ENCODE measurements at places on chromosomes 13 and 19.

DNA sequence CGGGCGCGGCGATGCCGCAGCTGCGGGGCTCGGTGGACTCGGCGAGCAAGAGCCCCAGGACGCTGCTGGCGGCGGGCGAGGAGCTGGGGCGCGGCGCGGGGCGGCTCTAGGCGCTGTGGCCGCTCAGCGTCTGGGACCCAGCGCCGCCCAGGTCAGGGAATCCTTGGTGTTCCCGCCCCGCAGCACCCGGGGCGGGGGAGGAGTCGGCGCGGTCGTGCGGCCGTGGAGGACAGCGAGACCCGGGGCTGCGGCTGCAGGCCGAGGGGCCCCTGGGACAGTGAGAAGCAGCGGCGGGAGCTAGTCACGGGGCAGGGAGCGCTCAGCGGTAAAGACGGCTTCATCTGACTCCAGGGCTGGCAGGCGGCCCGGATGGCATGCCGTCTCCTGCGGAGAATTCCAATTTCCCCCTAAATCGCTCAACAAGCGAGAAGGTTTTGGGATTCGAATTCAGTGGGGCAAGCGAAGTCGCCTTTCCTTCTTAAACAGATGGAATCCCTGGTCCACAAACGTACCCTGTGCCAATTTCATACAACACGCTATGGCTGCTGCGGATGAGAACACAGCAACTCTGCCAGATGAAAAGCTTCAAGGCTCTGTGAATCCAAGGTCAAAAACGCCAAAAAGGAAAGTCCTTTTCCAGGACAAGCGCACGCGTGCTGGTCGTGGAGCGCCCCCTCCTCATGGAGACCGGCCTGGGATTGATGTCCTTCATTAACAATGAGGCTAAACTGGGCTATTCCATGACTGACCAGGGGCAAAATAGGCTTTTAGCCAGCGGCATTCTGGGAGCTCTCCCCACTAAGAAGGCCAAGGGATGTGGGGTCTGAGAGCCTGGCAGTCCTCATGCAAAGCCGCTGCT, 4.2 kb upstream of the ZSCAN4 start:
- H3K4me3 ChIP-seq, result peak overlapping the region; percentile 65
- peak overlapping the region; percentile 86 for H3K27ac ChIP-seq
- no peaks in the 10 kb centered on the region for H3K36me3 ChIP-seq
- H3K27me3 ChIP-seq, result no peaks in the 10 kb centered on the region
- H3K4me1 ChIP-seq, result peaks cover 7% of the 10 kb centered on the region

DNA sequence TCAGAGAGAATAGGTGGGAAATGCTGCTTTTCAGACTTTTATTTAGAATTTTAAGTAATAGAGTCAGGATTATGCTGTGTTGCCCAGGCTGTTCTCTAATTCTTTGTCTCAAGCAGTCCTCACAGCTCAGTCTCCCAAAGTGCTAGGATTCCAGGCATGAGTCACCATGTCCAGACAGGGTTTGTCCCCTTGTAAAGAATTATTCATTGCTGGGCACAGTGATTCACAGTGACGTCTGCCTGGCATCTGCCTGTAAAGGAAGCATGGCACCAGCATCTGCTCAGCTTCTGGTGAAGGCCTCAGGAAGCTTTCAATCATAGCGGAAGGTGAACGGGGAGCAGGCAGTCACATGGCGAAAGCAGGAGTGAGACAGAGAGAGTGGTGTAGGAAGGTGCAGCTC, 17.7 kb downstream of the ZNF763 start:
- H3K27me3 ChIP-seq, result no peaks in the 10 kb centered on the region
- no peak overlapping the region for H3K4me3 ChIP-seq
- no peak for DNase-seq
- peaks cover 22% of the 10 kb centered on the region for H3K36me3 ChIP-seq
- H3K27ac ChIP-seq, result no peak overlapping the region
- no peaks in the 10 kb centered on the region for H3K4me1 ChIP-seq

- H3K36me3 ChIP-seq, result no peaks in the 10 kb centered on the region
- no peak overlapping the region for H3K4me3 ChIP-seq
These were observed 120.8 kb upstream of the TNFSF11 start for GRCh38 chr13:42453091-42453645.

- DNase-seq, result peak; percentile 24
- no peak overlapping the region for H3K4me3 ChIP-seq
- no peaks in the 10 kb centered on the region for H3K36me3 ChIP-seq
- H3K27ac ChIP-seq, result peak overlapping the region; percentile 3
These were observed 165.6 kb downstream of the DLEU7 start for GRCh38 chr13:50677687-50678463.

GRCh38 chr13:29105779-29106178, 285.6 kb downstream of the MTUS2 start:
- no peaks in the 10 kb centered on the region for H3K27me3 ChIP-seq
- no peak overlapping the region for H3K4me3 ChIP-seq
- H3K36me3 ChIP-seq, result no peaks in the 10 kb centered on the region
- DNase-seq, result no peak
- no peak overlapping the region for H3K27ac ChIP-seq

GRCh38 chr19:15091918-15092753, 10.1 kb downstream of the OR1I1 start:
- no peaks in the 10 kb centered on the region for H3K27me3 ChIP-seq
- H3K27ac ChIP-seq, result no peak overlapping the region
- peak overlapping the region; percentile 16 for H3K4me3 ChIP-seq
- peaks cover 9% of the 10 kb centered on the region for H3K4me1 ChIP-seq
- no peaks in the 10 kb centered on the region for H3K36me3 ChIP-seq

DNA sequence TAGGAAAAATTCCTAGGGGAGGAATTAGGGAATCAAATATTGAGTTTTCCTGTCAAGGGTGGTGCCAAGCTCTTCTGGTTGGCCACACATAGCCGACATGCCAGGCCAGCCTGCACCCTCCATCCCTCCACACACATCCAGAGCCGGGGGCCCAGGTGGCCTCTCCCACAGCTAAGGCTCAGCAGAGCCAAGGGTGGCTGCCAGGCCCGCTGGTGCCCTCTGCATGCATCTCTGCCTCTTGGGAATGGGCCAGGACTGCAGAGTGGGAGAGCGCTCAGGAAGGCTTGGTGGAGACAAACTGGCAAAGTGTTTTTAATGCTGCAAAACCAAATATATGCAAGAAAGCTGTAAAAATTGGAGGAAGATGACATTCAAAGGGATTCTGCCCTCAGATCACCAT, 42.7 kb upstream of the GAS6 start:
- no peak overlapping the region for H3K4me3 ChIP-seq
- no peaks in the 10 kb centered on the region for H3K36me3 ChIP-seq
- H3K27ac ChIP-seq, result peak overlapping the region; percentile 89
- DNase-seq, result peak; percentile 91
- H3K4me1 ChIP-seq, result peaks cover 49% of the 10 kb centered on the region

GRCh38 chr13:40255551-40255950, 410.9 kb downstream of the FOXO1 start:
- H3K36me3 ChIP-seq, result no peaks in the 10 kb centered on the region
- no peaks in the 10 kb centered on the region for H3K27me3 ChIP-seq
- DNase-seq, result no peak
- no peak overlapping the region for H3K4me3 ChIP-seq

GRCh38 chr13:59442944-59443486, 720.7 kb downstream of the DIAPH3 start:
- DNase-seq, result no peak
- H3K36me3 ChIP-seq, result no peaks in the 10 kb centered on the region
- H3K4me3 ChIP-seq, result no peak overlapping the region
- no peaks in the 10 kb centered on the region for H3K27me3 ChIP-seq
- no peaks in the 10 kb centered on the region for H3K4me1 ChIP-seq

DNA sequence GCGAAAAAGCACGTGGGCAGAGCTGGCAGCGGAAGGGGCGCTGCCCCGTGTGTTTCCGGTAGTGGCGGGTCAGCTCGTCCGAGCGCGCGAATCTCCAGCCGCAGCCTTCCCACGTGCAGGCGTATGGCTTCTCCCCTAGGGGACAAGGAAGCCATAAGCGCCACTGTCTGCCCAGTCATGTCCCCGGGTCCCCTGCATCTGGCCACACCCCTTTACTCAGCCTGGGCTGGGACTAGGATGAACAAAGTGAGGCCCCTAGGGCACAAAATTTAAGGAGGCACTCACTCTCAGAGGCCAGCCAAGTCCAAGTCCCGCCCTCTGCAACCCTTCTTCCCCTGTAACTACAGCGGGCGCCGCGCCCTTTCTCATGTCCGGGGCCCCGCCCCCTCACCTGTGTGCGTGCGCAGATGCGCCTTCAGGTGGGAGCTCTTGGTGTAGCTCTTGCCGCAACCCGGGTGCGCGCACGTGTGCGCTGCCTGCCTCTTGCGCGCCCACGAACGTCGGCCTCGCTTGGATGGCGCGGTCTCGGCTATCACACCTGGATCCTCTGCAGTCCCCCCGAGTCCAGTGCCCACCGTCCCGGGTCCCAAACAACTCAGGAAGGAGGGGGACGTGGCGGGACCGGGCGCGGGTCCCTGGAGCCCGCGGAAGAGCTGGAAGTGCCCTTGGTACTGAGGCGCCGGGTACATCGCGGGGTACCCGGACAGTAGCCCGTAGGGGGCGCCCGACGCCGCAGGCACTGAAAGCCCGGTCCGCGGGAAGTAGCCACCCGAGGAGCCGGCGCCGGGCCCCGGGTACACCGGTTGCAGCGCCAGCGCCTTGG, 1.9 kb downstream of the KLF1 start:
- H3K27ac ChIP-seq, result no peak overlapping the region
- peaks cover 23% of the 10 kb centered on the region for H3K27me3 ChIP-seq
- no peak for DNase-seq
- peak overlapping the region; percentile 52 for H3K4me3 ChIP-seq
- peaks cover 19% of the 10 kb centered on the region for H3K4me1 ChIP-seq

DNA sequence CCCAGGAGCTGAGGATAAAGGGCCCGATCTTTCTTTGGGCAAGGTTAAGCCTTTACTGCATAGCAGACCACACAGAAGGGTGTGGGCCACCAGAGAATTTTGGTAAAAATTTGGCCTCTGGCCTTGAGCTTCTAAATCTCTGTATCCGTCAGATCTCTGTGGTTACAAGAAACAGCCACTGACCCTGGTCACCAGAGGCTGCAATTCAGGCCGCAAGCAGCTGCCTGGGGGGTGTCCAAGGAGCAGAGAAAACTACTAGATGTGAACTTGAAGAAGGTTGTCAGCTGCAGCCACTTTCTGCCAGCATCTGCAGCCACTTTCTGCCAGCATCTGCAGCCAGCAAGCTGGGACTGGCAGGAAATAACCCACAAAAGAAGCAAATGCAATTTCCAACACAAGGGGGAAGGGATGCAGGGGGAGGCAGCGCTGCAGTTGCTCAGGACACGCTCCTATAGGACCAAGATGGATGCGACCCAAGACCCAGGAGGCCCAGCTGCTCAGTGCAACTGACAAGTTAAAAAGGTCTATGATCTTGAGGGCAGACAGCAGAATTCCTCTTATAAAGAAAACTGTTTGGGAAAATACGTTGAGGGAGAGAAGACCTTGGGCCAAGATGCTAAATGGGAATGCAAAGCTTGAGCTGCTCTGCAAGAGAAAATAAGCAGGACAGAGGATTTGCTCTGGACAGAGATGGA, 8.4 kb upstream of the CEACAM19 start:
- no peak overlapping the region for H3K27ac ChIP-seq
- no peak overlapping the region for H3K4me3 ChIP-seq
- peaks cover 28% of the 10 kb centered on the region for H3K36me3 ChIP-seq

DNA sequence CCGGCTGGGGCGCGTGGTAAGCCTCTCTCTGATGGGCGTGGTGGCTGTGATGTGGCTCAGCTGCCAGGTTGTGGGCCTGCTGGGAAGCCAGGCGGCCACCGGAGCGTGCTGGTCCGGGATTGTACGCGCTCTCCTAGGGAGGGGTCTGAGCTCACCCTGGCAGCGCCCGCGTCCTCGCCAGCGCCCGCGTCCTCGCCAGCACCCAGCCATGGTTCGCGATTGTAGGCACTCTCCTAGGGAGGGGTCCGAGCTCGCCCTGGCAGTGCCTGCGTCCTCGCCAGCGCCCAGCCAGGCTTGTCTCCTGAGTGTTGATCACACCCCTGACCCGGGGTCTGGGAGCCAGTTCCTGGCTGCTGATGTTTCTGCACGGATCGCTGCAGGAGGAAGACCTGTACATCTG, 13.8 kb downstream of the ADAT3 start:
- no peak overlapping the region for H3K27ac ChIP-seq
- no peak overlapping the region for H3K4me3 ChIP-seq
- peaks cover 65% of the 10 kb centered on the region for H3K36me3 ChIP-seq
- no peaks in the 10 kb centered on the region for H3K27me3 ChIP-seq
- no peak for DNase-seq
- no peaks in the 10 kb centered on the region for H3K4me1 ChIP-seq

GRCh38 chr13:66513728-66514127, 716.4 kb downstream of the PCDH9 start:
- H3K4me1 ChIP-seq, result no peaks in the 10 kb centered on the region
- no peaks in the 10 kb centered on the region for H3K36me3 ChIP-seq
- no peak overlapping the region for H3K27ac ChIP-seq
- H3K4me3 ChIP-seq, result no peak overlapping the region

Measured in esophagus muscularis mucosa (tissue), 4 donors.